Cerebellar nuclear complex (tissue), 1 donor: ENCODE measurements at places on chromosomes 6 and 20.

DNA sequence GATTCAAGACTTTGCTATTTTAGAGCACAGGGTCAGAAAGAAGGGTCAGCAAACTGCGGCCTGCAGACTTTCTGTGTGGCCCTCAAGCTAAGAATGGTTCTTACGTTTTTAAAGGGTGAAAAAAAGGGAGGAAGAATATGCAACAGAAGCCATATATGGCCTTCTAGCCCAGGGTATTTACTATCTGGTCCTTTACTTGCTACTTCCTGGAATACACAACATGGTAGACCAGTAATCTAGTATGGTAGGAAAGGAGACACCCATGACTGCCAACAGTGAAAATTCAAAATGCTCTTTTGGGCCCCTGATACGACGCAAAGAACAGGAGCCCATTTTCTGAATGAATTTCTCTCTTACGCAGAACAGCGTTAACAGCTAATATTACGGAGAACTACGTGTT, 60.4 kb upstream of the EMILIN3 start:
- no peak for DNase-seq

GRCh38 chr6:26359765-26360164, 5.2 kb upstream of the BTN3A2 start:
- DNase-seq = no peak

DNA sequence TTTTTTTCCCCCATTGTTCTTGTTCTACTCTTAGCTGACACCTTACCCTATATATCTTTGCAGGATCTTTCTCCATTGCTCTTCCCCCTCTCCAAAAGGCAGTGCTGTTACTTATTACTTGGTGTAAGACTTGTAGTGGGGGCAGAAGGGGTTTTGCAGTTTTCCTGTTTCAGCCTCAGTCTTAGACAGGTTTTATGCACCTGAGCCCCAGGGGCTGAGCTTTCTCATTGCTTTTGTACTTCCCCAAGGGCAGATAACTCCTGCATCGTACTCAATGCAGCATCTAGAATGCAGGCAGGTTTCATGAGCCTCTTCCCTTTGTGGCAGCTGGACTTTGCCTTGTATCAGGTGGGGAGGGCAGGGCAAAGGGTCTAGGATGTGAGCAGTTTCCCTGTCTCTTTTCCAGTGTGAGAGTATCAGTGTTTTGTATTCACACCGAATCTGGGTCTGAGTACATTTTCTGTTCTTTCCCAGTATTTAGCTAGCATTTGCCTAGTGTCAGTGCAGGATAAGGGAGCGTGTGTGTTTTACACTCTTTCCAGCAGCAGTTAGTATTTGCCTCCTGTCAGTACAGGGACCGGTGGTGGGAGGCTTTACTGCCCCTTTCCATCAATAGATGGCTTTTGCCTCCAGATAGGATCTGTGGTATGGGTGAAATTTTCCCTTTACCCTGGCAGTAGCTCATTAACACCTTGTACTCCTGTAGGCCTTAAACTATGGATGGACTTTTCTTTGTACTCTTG, 19.6 kb downstream of the CYB5R4 start:
- DNase-seq = no peak

GRCh38 chr6:36539814-36540568, 7.3 kb downstream of the STK38 start:
- DNase-seq = no peak

DNA sequence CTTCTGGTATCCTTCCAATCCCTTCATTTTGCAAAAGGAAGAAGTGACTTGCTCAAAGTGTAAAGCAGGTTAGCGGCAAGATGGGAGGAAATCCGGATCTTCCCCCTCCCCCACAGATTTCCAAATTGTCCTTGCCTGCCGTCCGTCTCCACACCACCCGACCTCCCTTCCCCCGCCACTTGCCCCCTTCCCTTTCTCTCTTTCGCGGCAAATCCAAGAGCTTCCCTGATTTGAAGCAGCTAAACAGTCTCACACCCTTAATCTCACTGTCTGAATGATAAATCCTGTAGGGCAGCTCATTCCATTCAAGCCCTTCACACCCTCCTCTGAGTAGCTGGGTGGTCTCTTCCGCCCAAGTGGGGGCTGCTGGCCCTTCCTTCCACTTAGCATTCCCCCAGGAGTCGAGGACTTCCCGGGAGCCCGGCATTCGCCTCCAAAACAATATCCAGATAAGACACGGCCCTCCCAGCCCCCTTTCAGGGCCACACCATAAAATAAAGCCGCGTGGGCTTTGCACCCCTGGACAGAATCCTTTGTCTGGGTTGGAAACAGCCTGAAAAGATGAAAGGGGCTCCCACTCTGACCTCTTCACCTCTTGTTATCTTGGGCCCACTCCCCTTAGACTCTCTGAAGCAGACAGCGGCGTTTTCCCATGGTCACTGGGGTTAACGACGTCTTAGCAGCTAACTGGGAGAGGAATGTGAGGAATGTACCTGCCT, 44.0 kb upstream of the PIM1 start:
- no peak for DNase-seq

GRCh38 chr6:6886886-6887285, 220.9 kb upstream of the RREB1 start:
- DNase-seq = no peak

DNA sequence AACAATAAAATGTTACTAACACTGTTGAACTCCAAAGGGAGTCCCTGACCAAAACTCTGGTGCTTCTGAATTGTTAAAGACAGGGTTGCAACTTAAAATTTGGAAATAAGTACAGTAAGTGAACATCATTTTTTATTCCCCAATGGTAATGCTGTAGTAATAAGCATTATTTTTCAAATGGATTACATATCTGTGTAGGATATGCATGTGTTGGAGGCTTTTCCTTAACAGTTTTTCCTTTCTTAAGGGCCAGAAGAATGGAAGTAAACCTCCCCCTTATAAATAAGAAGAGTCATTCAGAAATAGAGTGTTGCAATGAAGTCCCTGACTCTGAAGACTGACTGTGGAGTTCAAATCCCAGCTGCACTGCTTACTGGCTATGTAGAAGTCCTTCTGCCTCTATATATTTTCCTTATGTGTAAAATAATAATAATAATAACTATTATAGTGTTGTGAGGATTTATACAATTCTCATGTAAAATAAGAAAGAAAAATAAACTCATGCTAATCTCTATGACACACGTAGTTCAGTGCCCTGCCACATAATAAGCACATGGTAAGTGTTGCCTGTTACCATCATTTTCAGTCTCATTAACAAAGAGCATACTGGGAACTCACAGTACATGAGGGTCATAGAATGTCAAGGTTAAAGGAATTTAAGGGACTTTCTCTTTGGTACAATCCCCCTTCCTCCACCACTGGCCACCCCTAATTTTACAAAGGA, 129.8 kb upstream of the SMLR1 start:
- DNase-seq = no peak

DNA sequence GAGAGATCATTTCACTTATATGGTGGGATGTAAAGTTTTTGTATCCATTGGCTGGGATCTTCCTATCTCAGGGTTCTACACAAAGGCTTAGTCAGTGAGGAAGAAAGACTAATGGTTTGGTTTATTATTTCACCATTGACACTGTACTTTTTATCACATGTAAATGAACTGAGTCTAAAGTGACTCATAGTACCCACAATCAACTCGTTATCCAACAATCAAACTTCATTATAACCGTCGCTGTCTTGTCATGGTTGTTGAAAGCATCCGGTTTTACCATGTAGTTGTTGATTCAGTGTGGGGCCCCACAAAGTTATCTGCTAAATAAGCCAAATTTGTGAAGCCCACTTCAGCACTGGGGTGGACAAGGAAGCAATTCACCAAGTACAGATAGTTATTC, 55.8 kb upstream of the MTRF1L start:
- DNase-seq = no peak

DNA sequence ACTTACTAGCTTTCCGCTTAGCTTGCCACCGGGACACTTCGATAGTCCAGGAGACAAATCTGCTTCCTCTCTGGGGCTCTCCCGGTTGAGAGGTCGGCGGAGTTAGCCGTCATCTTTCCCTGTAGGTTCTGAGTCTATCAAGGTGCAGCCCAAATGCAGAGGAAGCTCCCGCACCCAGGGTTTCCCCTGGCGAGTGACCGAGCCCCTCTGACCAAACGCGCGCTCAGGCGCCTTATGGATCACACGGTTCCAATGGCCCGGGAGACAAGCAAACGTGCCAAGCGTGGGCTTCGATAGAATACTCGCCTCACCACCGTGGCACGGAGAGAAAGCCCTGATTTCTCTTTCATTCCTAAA, 15.8 kb upstream of the FOXC1 start:
- DNase-seq = no peak

GRCh38 chr6:145621776-145622175, 113.5 kb downstream of the EPM2A start:
- DNase-seq = no peak

GRCh38 chr6:44133003-44133931, 5.9 kb downstream of the TMEM63B start:
- peak; percentile 17 for DNase-seq

DNA sequence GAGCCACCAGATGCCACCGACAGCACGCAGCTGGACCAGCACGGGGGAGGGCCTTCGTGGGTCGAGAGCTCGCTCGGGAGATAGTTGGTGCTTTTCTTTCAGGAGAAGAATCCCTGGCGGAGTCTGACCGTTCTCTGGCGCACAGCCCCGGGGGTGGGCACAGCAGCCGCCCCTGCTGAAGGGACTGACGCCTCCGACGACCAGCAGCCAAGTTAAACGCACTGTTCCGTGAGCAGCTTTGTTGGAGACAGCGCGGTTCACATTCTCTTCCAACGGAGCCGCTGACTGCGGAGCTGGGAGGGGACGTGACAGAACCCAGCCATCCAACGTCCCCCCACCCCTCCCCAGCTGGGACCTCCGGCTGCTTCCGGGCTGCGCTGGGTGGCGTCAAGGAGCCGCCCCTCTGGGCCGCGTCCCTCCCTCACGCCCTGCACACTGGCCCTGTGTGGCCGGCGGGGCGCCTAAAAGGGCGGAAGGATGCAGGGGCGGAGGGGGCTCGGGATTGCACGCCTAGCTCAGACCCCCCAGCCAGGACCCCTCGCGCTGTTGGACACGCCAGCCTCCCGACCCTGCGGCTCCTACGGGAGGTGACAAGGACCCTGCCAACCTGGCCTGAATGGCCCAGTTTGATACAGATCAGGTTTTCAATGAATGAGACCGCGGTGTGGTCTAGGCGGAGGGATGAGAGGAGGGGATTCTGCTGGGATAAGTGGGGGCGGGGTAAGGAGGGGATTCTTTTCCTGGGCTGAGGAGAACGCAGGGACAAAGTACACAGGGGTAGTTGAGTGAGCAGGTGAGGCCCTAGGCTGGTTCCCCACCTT, 36.4 kb upstream of the KHDC1 start:
- DNase-seq = no peak

GRCh38 chr20:2749951-2750490, 50.4 kb downstream of the CPXM1 start:
- DNase-seq = no peak

DNA sequence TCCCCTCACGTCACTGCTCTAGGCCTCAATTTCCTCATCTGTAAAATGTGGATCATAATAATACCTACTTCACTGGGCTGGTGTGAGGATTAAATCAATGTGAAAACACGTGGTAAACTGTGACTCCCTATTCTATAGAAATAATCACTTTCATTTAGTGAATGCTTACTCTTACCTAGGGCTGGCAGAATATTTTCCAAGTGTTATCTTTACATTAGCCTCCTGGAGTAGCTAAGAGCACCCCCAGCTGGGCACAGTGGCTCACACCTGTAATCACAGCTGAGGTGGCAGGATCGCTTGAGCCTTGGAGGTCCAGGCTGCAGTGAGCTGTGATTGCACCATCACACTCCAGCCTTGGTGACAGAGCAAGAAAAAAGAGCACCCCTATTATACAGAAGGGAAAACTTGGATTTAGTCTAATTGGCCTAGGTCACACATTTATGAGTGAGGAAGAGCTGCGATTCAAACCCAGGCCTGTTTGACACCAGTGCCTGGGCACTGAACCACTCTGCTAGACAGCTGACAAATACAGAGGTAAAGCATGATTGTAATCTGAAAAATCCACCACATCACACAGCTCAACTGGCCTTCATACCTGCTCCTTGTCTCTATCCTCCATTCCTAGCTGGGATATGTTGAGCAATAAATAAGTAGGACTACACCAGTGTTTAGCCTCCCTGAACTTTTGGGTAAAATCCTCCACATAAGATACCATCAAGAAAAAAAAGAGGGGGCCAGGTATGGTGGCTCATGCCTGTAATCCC, 1.4 kb upstream of the SNTA1 start:
- no peak for DNase-seq

- no peak for DNase-seq
Measured at GRCh38 chr6:636488-636887, 20.4 kb downstream of the HUS1B start.

DNA sequence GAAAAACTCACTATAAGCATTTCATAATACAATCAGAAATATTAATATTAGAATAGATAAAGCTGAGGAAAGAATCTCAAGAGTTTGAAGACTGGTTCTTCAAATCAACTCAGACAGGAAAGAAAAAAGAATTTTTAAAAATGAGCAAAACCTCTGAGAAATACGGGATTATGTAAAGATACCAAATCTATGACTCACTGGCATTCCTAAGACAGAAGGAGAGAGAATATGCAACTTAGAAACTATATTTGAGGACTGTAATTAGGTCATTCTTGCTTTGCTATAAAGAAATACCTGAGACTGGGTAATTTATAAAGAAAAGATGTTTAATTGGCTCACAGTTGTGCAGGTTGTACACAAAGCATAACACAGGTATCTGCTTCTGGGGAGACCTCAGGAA, 665.1 kb downstream of the RNF144B start:
- DNase-seq = no peak

DNA sequence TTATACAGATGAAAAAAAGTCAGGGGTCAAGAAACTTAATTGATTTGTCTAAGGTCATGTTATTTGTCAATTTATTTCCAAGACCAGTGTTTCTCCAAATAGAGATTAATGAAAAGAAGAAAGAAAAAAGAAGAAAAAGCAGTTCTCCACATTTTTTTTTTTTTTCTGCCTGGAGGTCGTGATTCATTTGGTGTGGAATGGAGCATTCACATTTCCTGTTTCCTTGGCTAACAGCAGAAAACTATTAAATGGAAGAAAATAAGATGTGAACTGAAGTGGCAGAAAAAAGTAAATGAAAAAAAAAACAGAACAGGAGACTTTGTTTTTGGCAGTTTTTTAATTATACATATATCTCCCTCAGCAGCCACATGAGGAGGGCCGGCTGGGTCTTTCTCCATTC, 470.8 kb upstream of the ZNF337 start:
- no peak for DNase-seq

GRCh38 chr20:17653835-17654648, 28.0 kb downstream of the RRBP1 start:
- no peak for DNase-seq

DNA sequence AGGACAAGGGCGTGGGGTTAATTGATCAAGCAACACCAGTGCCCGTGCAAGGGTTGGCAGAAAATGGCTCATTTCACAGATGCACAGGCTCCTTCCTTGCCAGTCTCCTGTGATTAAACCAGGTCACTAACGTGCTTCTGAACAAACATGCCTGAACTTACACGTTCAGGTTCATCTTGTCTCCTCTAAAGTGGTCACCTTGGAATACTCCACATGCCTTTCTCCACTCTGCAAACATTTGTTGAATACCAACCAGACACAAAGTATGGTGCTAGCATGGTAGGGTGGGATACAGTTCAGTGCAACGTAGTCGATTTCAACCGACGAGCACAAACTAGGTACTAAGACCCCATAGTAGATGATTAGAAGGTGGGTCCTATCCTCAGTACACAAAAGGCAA, 72.6 kb upstream of the PTPRT start:
- DNase-seq = no peak
